ENCODE measurements at places on chromosomes 7 and 10. TPM values are rescaled to one million over a fixed set of nuclear protein-coding genes. Genes with fewer than 3 reads are reported as not detected.

GRCh38 chr7:1060315-1061072 is 16.1 kb downstream of the GPR146 start:
- H3K4me3 ChIP-seq, result no peak overlapping the region
- H3K27ac ChIP-seq, result no peak overlapping the region
- no peaks in the 10 kb centered on the region for H3K27me3 ChIP-seq
- peaks cover 10% of the 10 kb centered on the region for H3K4me1 ChIP-seq

DNA sequence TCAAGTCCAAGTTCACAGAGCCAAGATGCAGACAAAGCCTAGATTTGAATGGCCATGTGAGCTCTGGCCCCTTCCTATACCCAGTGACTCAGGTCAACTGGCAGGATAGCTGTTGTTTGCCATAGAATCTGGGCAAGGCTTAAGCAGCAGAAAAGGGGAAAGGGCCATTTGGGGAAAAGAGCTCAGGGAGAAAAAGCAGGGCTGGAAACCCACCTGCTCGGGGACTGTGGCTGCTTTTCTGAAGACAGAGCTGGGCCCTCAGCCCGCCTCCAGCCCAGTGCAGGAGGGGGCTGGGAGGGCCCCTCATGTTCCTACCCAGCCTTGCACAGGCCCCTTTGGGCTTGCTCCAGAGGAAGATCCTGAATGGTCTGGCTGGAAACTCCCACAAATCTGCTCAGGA is 32.6 kb upstream of the HABP2 start:
- H3K4me3 ChIP-seq, result no peak overlapping the region
- DNase-seq, result no peak
- peaks cover 8% of the 10 kb centered on the region for H3K27me3 ChIP-seq
- H3K36me3 ChIP-seq, result no peaks in the 10 kb centered on the region
- peaks cover 4% of the 10 kb centered on the region for H3K4me1 ChIP-seq

DNA sequence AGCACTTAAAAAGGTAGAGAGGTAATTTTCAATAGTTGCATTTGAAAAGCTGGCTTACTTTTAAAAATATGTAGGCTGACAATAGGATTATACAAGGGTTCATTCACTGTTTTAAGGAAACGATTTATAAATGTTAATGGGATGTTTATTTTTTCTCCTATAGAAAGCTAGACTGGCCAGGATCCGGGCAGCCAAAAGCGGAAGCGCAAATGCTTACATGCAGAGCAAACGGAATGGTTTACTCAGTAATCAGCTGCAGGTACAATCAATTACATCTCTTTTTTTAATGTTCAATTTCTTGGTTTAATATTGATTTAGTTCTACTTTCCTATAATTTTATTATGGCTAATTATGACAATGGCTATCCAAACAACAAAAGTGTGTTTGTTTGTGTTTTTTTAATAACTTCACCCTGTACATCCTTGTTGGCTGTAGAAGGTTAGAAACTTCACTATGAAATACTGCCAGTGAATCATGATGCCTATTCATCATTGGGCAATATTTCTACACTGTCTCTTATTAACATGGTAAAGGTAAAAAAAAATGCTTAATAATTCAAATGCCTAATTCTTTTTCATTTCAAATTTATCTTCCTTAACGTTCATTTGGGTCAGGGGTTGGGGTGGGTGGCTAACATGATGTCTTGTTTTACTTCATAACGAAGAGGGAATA is 116.4 kb downstream of the TSPAN12 start:
- no peaks in the 10 kb centered on the region for H3K36me3 ChIP-seq

DNA sequence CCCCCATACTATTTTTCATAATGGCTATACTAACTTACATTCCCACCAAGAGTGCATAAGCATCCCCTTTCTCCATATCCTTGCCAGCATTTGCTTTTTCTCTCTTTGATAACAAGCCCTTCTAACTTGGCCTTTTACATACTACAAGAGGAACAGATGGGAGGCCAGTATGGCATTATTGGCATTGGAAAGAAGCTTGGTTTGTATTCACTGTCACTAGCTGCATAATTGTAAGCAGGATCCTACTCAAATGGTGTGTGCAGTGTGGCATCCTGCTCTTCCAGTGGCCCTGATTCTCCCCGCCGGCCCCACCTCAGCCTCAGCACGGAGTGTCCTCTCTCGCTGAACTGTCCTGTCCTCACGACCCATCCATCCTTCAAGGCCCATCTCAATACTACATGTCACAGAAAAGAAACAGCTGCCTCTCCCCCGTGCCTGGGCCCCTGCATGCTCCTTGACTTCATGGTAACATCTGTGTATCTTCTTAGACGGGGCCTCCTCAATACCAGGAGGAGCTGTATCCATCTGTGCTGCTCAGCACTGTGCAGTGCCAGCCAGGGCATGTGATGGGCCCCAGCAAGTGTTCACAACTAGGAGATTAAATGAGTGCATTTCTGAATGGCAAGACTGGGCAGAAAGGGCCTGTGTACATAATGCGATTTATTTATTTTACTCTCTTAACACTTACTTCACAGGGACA is 205.2 kb downstream of the COBL start:
- no peak overlapping the region for H3K4me3 ChIP-seq
- H3K27me3 ChIP-seq, result peaks cover 3% of the 10 kb centered on the region
- DNase-seq, result no peak
- no peaks in the 10 kb centered on the region for H3K36me3 ChIP-seq
- H3K4me1 ChIP-seq, result no peaks in the 10 kb centered on the region
- no peak overlapping the region for H3K27ac ChIP-seq

GRCh38 chr7:158026636-158027265 is 560.9 kb downstream of the PTPRN2 start:
- DNase-seq, result no peak
- H3K27me3 ChIP-seq, result peaks cover 1% of the 10 kb centered on the region
- no peaks in the 10 kb centered on the region for H3K36me3 ChIP-seq

DNA sequence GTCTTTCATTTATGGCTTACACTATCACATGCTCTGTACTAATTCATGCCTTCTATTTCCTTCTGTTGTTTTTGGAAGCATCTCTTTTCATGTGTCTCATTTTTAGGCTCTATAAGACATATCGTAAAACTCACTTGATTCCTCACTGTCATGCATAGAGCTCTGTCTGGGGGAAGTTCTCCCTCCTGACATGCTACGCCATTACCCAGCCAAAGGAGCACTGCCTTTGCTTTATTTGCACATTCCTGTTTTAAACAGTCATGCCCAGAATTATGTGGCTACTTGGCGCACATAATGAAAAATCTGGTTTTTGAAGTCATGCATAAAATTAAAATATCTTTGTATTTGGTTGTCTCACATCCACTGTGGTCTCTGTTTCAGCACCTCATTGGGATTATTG is 17.6 kb upstream of the AKR1C3 start:
- H3K36me3 ChIP-seq, result no peaks in the 10 kb centered on the region
- H3K4me3 ChIP-seq, result no peak overlapping the region
- no peak overlapping the region for H3K27ac ChIP-seq
- no peak for DNase-seq
- peaks cover 3% of the 10 kb centered on the region for H3K27me3 ChIP-seq
- H3K4me1 ChIP-seq, result no peaks in the 10 kb centered on the region

DNA sequence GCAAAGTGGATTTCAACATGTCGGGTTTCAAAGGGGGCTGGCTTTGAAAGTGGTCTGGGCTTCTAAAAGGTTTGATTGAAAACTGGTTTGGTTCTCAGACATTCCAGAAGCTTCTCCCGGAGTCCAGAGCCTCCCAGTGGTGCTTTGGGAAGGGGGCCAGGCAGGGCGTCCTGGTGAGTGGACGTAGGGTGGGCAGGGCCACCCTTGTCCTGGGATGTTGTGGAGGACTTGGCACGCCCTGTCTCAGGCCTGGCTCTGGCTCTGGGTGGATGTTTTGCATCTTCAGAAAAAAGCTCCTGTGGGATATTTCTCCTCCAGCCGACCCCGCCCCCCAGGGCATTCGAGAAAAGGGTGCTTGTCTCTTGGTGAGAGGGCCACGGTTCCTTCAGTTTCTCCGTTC is 31.2 kb downstream of the GRIFIN start:
- H3K27ac ChIP-seq, result no peak overlapping the region
- DNase-seq, result no peak
- peaks cover 8% of the 10 kb centered on the region for H3K36me3 ChIP-seq
- H3K27me3 ChIP-seq, result peaks cover 2% of the 10 kb centered on the region

GRCh38 chr10:48454302-48455054 is 148.0 kb downstream of the MAPK8 start:
- H3K27me3 ChIP-seq, result no peaks in the 10 kb centered on the region
- no peak overlapping the region for H3K4me3 ChIP-seq
- no peaks in the 10 kb centered on the region for H3K4me1 ChIP-seq
- DNase-seq, result no peak

- H3K36me3 ChIP-seq, result no peaks in the 10 kb centered on the region
- H3K27ac ChIP-seq, result no peak overlapping the region
- no peak for DNase-seq
- no peaks in the 10 kb centered on the region for H3K4me1 ChIP-seq
- H3K4me3 ChIP-seq, result no peak overlapping the region
Measured at GRCh38 chr10:1874533-1874932, 137.2 kb upstream of the ADARB2 start.

DNA sequence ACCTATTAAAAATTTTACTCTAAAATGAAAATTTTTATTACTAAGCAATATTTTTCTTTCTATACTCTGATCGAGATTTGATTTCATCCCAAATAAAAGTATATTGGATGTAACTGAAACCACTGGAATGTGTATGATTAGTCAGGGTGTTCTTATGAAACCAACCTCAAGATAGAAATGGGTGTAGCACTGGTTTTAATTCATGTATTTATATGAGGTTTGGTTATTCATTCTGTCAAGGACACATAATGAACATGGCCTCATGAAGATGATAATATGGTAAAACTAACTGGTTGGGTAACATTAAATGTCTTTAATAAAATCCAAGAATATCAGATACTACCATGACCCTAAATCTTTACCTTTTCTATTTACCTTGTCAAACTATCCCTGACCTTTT is 197.7 kb downstream of the SEMA3A start:
- no peak overlapping the region for H3K4me3 ChIP-seq
- no peaks in the 10 kb centered on the region for H3K36me3 ChIP-seq
- H3K27me3 ChIP-seq, result no peaks in the 10 kb centered on the region
- DNase-seq, result no peak
- H3K4me1 ChIP-seq, result no peaks in the 10 kb centered on the region

GRCh38 chr10:62647375-62648092 is 157.0 kb upstream of the ADO start:
- H3K4me3 ChIP-seq, result peak overlapping the region; percentile 15
- peak overlapping the region; percentile 77 for H3K27ac ChIP-seq
- peaks cover 2% of the 10 kb centered on the region for H3K27me3 ChIP-seq
- H3K36me3 ChIP-seq, result peaks cover 14% of the 10 kb centered on the region

GRCh38 chr10:110666673-110667072 is 22.5 kb downstream of the RBM20 start:
- no peak overlapping the region for H3K27ac ChIP-seq
- no peaks in the 10 kb centered on the region for H3K36me3 ChIP-seq
- H3K4me1 ChIP-seq, result peaks cover 6% of the 10 kb centered on the region
- H3K4me3 ChIP-seq, result no peak overlapping the region

DNA sequence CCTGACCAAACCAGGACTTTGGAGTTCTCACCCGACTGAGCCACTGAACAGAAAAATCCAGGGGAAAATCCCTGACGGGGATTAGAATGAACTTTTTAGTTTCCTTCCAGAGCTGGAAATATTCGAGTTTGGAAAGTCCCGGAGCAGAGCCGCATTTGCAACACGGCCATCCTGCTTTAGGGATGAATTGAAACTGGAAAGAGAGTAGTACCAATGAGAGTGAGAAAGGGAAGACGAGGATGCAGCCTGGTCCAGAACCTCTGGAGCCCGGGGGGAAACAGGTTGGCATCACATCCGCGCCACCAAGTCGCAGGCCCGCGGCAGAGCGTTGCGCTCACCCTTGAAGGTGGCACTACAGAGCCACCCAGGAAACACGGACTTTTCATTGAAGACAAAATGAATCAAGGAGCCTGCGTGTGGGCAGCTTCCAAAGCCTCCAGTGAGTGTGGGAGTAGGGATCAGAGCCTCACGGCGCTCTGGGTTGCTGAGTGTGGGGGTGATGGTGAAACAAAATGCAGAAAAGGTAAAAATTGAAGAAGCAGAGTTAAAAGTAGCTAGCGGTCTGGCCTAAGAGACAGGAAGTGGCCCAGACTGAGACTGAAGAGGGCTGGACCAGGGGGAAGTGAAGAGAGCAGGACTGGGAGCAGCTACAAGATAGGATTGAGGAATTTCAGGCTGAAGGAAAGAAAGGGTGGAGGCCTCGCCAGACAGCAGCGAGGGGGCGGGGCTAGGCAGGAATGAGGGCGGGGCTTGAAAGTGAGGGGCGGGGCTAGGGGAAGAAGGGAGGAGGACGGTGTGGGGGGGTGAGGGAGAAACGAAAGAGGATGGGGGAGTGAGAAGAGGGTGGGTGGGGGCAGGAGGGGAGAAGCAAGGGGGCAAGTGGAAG is 1.8 kb downstream of the SMURF1 start:
- peaks cover 34% of the 10 kb centered on the region for H3K4me1 ChIP-seq
- peak overlapping the region; percentile 80 for H3K27ac ChIP-seq
- H3K4me3 ChIP-seq, result peak overlapping the region; percentile 84
- H3K27me3 ChIP-seq, result peaks cover 2% of the 10 kb centered on the region
- H3K36me3 ChIP-seq, result no peaks in the 10 kb centered on the region
- DNase-seq, result peak; percentile 22

DNA sequence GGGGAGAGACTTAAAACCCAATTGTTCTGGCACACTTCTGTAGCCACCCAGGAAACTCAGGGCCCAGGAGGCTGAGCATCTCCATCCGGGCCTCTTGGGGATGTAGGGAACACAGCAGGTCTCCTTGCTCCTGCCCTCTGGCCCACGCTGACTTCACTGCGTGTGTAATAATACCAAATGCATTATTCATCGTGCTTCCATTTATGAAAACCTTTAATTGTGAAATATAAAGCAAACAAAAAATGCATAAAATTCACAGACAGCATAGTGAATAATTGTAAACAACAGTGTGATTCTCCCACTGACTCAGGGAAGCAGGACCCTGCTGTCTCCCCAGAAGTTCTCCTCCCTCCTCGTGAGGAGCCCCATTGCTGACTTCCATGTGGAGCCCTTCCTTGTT is 70.3 kb upstream of the SHH start:
- H3K36me3 ChIP-seq, result no peaks in the 10 kb centered on the region
- DNase-seq, result no peak
- H3K4me3 ChIP-seq, result no peak overlapping the region
- H3K27me3 ChIP-seq, result peaks cover 4% of the 10 kb centered on the region
- H3K4me1 ChIP-seq, result no peaks in the 10 kb centered on the region
- H3K27ac ChIP-seq, result no peak overlapping the region

DNA sequence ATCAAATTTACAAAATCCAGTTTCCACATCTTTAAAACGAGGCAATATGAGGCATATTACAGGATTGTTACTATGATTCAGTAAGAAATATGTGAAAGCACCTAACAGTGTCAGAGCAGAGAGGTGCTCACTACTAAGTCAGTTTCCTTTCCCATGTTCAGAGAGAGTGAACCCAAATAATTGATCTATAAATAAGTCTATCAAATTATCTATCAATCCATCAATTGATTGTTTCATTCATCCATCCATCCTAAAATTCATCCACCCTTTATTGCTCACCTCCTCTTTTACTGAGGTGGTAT is 340.8 kb downstream of the SUGCT start:
- H3K27ac ChIP-seq, result no peak overlapping the region
- DNase-seq, result no peak
- no peak overlapping the region for H3K4me3 ChIP-seq

GRCh38 chr7:21256310-21256877 is 171.5 kb upstream of the SP4 start:
- no peak for DNase-seq
- no peak overlapping the region for H3K4me3 ChIP-seq
- H3K27ac ChIP-seq, result no peak overlapping the region
- H3K27me3 ChIP-seq, result peaks cover 49% of the 10 kb centered on the region
- H3K4me1 ChIP-seq, result peaks cover 26% of the 10 kb centered on the region
- H3K36me3 ChIP-seq, result peaks cover 2% of the 10 kb centered on the region

- H3K4me3 ChIP-seq, result no peak overlapping the region
- no peak overlapping the region for H3K27ac ChIP-seq
- DNase-seq, result no peak
- no peaks in the 10 kb centered on the region for H3K4me1 ChIP-seq
- peaks cover 2% of the 10 kb centered on the region for H3K27me3 ChIP-seq
- H3K36me3 ChIP-seq, result no peaks in the 10 kb centered on the region
Measured at GRCh38 chr10:7886056-7886455, 67.8 kb downstream of the TAF3 start.

Gene PNLIPRP3
- not detected for total RNA-seq

Gene DKK1
- total RNA-seq, result not detected
